Fibroblast of skin of back (primary cell): ENCODE measurements at places on chromosomes 7 and 10.

- DNase-seq, result no peak
Measured at GRCh38 chr10:125783957-125784356, 8.3 kb upstream of the MMP21 start.

DNA sequence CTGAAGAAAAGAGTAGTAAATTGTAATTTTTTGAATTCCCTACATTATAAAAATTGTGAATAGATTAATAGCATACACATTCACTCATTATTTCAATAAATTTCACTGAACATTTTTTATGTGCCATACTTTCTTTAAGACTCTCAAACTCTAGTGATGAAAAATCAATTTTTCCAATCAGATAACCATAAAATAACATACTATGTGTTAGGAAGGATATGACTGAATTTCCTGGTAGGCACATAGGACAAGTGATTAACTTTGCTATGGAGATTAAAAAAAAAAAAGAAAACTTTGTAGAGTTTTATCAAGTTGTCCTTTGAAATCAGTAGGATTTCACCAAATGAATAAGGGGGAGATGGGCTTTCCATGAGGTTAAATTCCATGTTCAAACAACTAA is 1597.3 kb upstream of the LRRTM3 start:
- DNase-seq, result no peak

GRCh38 chr10:15859509-15859905 is 800 bp downstream of the MINDY3 start:
- DNase-seq, result no peak

DNA sequence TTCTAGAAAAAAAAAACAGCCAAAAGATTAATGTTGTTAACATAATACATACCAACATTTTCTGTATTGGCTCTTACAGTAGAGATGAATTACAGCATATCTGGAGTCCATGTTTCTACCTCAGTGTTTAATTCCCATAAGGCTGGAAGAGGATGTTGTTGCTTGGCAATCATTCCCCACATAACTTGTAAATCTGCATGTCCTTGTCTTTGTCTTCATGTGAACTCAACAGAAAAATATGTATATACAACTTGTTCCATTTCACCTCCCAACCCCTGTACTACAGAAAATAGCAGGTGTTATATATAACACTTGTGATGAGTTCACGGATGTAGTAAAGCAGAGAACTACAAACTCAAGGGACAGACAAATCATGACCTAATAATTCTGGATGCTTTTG is 160.9 kb upstream of the SEMA3C start:
- DNase-seq, result peak; percentile 9

DNA sequence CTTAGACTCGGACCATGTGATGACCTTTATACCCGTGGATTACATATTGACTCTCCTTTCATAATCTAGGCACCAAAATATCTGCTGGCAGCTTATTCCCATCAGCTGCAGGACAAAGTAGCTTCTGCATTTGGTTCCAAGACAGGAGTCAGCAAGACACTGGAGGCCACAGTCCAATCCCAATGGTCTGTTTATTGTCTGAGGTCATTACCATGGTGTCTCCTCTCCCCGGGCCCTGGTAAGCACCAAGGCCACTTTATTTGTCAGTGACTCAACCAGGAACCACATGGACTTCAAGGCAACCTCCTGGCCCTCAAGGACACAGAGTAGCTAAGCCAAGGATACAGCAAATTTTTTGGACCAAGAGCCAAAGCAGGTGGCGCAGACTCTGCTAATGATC is 36.1 kb downstream of the KCNMA1 start:
- no peak for DNase-seq

DNA sequence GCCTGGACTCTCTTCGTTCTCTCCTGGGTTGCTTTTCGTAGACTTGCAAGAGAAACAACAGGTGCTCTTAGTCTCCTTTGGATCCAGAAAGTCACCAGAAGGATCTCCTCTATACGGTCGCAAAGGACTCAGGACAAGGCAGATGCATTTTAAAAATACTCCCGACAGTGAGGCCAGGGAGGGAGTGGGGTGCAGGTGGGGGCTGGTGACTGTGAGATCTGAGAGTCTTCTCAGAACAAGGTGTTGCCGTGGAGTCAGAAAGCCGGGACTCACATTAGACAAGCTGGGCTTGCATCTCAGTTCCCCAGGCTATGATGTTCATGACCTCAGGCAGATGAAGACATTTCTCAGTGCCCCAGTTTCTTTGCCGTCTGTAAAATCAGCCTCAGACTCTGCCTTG is 507.2 kb downstream of the TCERG1L start:
- no peak for DNase-seq

DNA sequence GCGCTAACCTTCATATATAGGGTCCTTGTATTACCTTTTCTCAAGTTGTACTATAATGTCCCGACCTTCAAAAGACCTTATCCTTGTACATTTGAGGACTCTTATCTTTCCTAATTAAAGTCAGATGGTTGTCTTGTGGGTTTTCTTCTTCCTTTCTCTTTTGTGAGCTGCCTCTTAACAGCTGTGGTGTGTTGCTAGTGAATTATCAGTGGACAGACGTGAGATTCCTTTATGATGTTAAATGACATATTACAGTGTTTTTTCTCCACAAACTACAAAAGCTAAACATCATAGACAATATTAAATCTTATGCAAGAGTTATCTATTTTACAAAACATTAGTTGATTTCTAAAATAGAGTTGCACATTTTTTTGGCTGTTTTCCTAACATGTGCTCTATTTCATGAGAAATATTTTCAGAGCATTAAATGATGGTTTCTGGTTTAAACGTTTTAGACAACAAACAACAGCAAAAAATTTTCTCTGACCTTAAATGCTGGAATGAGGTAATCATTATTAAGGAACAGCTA is 272.2 kb upstream of the NPVF start:
- no peak for DNase-seq

- DNase-seq, result no peak
Measured at GRCh38 chr10:30967650-30968410, 63.8 kb downstream of the ZNF438 start.

DNA sequence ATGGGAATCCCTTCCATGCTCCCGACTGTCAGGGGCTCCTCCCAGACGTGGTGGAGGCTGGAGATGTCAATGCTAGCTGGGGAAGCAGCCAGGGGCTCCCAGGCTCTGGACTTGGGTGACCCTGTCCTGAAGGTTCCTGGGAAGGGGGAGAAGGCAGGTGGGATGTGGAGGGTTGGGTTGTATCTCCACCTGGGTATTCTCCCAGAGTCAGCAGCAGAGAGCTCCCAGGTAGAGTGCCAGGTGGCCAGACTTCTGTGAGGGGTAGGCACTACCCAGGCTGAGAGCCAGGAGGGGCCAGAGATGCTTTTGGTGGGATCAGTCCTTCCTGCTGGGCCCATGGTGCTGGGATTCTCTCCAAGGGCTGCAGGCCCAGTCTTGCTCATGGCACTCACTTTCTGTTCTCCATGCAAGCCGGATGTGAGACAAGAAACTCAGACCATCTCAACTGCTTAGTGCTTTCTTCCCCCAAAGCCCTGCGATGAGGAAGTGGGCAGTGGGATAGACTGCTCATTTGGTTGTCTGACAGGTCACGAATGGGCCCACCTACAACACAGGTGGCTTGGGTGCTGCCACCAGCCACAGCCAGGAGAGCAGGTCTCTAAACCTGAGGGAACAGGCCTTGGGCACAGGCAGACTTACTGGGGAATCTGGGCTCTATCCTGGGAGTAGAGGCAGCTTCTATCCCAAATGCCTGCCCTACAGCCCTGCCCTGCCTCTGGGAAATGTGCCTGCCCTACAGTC is 52.5 kb upstream of the CAMK2B start:
- no peak for DNase-seq

GRCh38 chr10:28722065-28722803 is 44.9 kb downstream of the BAMBI start:
- peak; percentile 34 for DNase-seq

- DNase-seq, result no peak
Measured at GRCh38 chr10:24417053-24417452, 208.1 kb downstream of the KIAA1217 start.

DNA sequence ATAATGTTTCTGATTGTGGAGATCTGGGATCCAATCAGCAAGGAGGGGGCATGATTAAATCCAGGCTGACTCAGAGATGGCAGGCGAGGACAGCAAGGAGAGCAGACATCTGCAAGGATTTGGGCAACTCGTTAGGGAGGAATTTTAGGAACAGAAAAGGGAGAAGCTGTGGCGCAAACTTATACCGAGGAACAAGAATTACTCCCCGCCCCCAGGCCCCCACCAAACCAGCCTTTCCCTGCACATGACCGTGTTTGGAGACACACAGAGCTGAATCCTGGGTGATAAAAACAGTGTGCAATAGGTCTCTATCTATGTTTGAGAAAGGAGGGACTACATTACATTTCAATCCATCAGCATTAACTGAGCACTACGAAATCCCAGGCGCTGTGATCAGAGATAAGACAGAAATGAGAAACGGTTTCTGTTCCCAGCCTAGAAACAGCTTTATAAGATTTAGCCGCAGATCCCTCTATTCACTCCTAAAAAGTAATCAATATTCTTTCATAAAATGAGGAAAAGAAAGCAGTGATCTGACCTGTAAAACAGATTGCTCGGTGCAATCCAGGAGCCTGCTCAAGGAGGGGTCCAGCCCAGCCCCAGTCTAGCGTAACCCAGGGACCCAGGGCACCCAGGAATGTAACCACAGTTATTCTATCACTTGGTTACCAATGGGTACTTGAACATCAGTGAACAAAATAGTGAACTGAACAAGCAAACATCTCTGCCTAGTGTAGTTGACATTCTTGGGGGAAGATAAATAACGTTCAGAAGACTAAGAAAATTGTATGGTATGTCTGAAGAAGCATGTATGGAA is 37.2 kb upstream of the RAPGEF5 start:
- no peak for DNase-seq

DNA sequence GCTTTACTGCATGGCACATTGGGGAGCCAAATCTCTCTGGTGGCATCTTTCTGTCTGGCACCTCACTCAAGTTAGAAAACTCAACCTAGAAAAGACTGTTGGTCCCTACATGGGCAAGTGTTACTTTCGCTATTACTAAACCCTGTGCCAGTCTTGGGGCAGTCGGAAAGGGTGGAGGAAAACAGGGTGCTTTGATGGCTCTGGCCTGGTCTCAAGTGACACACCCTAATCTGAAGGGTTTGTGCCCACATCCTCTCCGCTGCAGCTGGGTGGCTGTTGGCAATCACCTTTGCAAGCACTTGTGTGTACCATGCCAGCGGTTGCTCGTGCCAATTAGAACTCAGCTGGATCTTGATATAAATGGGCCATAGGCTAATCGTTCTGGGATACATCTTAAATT is 159.8 kb upstream of the ITGB1 start:
- DNase-seq, result no peak

- DNase-seq, result no peak
Measured at GRCh38 chr7:154841731-154842331, 161.1 kb downstream of the PAXIP1 start.

DNA sequence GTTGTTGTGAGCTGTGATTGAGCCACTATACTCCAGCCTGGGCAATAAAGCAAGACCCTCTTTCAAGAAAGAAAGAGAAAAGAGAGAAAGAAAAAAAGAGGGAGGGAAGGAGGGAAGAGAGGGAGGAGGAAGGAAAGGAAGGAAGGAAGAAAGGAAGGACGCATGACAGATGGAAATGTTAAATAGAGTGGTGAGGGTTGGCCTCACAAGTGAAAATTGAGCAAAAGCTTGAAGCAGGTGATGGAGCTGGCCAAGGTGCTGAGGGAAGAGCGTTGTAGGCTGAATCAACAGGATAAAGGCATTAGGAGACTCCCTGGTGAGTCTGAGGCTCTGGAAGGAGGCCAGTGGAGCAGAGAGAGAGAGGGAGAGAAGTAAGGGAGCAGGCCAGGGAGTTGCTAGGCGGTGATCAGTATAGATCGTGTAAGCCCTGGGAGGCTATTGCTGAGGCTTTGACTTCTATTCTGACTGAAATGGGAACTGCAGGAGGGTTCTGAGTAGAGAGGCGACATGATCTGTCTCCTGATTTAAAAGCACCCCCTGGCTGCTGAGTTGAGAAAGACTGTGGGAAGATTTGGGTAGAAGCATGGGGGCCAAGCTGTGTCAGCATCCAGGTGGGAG is 26.5 kb upstream of the TMEM248 start:
- peak; percentile 37 for DNase-seq

DNA sequence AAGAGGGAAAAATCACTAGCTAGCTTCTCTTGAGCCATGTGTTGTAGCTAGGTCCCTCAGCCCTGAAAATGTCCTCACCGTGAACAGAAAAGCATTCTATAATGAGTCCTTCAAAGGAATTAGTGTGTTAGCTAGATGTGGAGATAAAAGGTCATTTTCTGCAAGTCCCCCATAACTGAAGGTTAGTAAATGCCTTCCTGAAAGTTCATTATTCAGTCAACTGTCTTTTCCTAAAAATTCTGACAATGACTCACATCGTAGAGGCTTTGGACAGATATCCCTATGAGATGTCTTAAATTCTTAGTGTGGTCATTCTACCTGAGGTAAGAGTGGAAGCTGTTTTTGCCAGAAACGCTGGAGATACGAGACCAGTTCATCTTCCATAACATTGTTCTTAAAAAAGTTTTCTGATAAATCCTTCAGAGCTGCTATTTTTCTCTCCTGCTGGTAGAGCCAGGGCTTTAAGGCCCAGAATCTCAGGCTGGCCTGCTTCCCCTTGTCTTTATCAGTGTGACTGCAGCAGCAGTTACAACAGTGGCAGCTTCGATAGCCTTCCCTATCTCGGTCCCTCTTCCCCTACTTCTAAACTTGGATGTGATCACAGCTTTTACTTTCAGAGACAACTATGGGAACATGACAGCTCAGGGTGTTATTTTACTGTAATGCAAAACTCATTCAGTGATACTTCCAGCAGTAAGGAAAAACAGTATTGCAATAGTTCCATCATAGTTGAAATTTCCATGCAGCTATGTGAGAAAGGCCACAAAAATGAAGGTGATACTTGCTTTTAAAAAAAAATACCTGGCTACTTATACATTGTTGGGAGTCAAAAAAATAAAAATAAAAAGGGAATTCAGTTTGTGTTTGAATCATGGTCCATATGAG is 37.3 kb upstream of the PRKAR2B start:
- no peak for DNase-seq

- DNase-seq, result peak; percentile 95
Measured at GRCh38 chr10:104441329-104442000, 87.8 kb downstream of the CFAP58 start.

DNA sequence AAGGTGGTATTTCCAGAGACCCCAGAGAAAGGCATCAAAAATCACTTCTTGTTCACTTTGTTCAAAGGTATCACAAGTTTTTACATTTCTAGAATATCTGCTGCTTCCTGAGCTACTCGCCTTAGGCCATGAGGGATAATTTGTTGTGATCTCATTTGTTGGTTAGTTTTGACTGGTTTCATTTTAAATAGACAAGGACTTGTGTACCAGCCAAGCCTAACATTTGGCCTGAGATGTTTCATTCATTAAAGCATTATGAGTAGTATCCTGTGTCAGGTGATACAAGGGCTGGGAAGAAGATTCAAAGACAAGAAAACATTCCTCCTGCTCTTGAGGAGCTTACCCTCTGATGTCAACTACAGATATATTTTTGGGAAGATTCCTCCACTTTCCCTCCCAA is 170.3 kb upstream of the FAM171A1 start:
- no peak for DNase-seq

GRCh38 chr7:115267503-115267902 is 345.6 kb downstream of the MDFIC start:
- DNase-seq, result no peak
